ENCODE measurements at places on chromosomes 1 and 21.

GRCh38 chr21:15206514-15206913 lies 141.7 kb upstream of the NRIP1 start:
- DNase-seq: no peak

- no peak for DNase-seq
These were observed 11.9 kb upstream of the CBR3 start for GRCh38 chr21:36122977-36123376.

DNA sequence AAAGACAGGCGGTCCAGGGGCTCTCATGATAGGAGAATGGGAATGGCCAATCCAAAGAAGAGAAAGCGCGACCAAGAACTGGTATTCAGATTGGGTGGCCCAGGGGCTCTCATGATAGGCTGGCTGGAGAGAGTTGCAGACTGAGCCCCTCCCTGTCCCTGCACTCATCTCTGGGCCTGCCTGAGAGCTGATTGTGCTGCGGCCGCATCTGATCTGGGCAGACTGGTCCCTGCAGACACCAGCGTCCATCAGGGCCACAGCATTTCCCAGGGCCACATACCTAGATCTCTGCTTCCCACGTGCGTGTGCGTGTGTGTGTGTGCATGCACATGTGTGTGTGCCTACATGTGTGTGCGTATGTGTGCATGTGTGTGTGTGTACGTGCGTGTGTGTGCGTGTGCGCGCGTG lies 30.4 kb upstream of the MAN1C1 start:
- no peak for DNase-seq

DNA sequence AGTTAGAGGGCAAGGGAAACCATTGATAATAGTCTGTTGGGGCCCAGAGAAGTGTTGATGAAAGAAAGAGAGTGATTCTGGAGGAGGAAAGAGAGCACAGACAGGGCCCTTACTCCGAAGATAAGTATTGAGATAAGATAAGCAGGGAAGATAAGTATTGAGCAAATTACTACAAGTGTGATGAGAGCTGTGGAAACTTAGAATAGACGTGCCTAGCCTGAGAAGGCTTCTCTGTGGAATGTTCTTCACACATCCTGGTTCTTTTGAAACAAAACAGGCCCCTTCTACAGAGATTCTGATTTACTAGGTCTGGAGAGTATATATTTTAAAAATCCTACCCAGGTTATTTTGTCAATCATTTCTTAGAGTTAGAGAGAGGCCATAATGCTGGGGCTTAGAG lies 26.4 kb downstream of the FNBP1L start:
- no peak for DNase-seq

GRCh38 chr21:45329261-45330074 lies 41.8 kb upstream of the POFUT2 start:
- DNase-seq: no peak

DNA sequence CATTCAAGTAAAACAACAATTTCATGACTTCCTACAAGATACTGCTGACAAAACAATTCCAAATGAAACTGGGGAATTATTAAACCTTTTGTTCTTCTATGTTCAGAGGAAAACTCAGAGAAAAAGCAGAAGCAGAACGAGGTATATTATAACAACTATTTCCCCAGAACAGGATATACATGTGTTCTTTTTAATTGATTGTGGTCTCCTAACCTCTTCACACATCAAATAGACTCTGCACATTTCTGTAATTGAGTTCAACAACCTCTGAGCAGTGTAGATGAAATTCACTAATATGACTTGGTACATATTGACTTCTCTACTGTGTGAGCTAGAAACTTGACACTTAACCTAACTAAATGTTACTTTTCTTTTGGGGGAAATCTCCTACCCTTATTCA lies 584.2 kb downstream of the NEGR1 start:
- no peak for DNase-seq

- DNase-seq: peak; percentile 52
These were observed 17.4 kb downstream of the TIAM1 start for GRCh38 chr21:31326522-31327242.

DNA sequence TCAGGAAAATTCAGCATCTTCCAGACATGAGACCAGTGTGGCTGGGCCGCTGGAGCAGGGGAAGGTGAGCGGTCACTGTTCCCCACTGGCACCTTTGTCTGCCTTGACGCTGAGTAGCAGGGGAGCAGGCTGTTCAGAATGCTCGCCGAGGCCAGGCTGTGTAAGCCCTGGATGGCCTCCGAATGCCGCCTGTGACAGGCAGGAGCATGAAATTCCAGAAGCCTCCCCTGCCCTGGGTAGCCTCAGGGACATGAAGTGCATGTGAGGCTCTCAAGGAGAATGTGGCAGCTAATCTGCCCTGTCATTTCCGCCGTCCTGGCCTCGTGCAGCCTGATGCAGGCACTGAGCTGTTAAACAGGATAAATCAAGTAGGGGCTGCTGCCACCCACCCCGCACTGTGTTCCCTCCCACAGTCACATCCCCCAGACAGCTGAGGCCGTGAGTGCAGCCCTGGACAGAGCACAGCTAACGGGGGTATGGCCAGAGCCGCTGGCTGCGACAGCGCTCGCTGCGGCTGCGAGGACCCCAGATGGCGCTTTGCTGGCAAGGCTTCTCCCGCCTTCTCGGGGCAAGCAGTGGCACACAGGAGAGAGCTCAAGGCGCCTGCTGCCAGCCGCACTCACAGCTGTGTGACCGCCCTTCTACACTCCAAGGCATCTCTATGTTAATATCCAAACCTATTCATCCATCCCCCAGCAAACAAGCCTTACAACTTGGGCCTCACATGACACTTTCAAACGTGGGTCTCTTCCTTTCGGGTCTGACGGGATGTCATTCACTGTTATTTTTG lies 105.0 kb upstream of the COL6A1 start:
- DNase-seq: no peak

Data from CD4-positive, alpha-beta memory T cell (primary cell).